Stimulated activated CD4-positive, alpha-beta T cell treated with anti-CD3 and anti-CD28 coated beads, Interleukin-12 subunit alpha, Interleukin-12 subunit beta, amount 100 ng/mL, for 48 hours (primary cell): ENCODE measurements at places on chromosomes 11 and 22.

GRCh38 chr11:32316858-32317642 is 118.3 kb downstream of the WT1 start:
- no peak for DNase-seq

GRCh38 chr11:72673284-72673942 is 809 bp downstream of the PDE2A start:
- DNase-seq, result no peak

DNA sequence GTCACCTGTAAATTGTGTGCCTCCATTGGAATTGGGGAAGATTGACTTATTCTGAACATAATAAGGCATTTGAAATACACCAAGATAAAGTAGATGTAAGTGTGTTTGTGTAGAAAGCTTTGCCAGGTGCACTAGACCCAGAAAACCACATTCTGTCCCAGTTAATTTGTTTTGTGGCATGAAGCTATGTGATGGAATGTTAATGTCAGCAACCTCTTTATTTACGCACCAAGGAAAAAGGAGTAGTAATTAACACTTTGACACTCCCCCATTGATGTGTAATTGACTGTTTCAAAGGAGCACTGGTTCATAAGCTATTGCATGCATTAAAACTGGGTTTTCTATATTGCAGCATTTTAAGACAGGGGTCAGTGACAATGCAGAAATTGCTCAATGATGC is 14.3 kb downstream of the EIF3M start:
- no peak for DNase-seq

- DNase-seq, result no peak
Measured at GRCh38 chr22:38205261-38206128, 3.7 kb downstream of the MAFF start.

- no peak for DNase-seq
Measured at GRCh38 chr11:8156877-8157276, 11.9 kb downstream of the RIC3 start.

DNA sequence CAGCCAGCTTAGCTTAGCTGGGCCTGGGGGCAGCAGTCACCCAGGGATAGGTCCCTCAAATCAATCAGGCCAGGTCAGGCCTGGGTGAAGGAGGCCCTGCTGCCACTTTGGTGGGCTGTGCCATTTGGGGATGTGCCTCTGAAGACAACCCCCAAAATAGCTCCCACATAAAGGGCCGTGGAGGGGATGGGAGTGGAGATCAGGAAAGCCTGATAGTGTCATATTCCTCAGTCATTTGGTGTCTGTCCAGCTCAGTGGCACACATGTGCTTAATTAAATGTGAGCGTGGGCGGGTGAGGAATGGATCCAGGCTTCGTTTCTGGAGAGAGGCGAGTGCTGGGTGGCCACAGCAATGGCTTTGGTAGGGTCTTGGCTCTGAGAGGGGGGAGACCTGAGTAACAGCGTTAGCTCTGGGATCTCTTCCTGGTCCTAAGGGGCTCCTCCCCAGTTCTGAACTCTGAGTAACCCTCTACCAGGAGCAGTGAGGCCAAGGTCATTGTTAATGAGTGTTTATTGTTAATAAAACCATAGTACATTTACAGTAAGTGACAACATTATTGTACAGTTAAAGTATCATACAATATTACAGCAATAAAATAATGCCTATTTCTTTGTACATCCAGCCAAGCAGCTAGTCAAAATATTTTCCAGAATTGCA is 45.2 kb downstream of the NAT10 start:
- no peak for DNase-seq

DNA sequence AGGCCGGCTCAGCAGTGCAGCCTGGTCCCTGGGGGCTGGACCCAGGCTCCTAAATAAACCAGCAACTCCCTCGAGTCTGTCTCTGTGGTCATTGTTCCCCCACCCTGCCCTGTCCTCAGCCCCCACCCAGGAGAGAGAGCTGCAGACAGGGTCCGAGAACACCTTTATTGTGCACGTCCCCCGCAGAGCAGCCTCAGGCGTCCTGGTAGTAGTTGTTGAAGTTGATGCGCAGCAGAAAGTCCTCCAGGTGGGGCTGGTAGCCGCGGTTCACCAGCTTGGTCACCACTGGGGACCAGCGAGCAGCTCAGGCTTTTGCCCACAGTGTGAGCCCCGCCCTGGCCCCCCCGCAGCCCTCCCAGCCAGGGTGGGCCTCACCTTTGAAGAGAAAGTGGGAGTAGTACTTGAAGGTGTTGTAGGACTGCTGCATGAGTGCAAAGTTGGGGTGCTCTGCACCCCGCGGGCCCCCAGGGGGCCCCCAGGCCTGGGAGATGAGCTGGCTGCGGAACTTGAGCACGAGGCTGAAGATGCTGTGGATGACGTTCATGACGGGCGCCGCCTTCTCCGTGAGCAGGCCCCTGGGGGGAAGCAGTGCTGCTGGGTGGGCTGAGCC is 16.8 kb downstream of the SELENOO start:
- DNase-seq, result no peak

DNA sequence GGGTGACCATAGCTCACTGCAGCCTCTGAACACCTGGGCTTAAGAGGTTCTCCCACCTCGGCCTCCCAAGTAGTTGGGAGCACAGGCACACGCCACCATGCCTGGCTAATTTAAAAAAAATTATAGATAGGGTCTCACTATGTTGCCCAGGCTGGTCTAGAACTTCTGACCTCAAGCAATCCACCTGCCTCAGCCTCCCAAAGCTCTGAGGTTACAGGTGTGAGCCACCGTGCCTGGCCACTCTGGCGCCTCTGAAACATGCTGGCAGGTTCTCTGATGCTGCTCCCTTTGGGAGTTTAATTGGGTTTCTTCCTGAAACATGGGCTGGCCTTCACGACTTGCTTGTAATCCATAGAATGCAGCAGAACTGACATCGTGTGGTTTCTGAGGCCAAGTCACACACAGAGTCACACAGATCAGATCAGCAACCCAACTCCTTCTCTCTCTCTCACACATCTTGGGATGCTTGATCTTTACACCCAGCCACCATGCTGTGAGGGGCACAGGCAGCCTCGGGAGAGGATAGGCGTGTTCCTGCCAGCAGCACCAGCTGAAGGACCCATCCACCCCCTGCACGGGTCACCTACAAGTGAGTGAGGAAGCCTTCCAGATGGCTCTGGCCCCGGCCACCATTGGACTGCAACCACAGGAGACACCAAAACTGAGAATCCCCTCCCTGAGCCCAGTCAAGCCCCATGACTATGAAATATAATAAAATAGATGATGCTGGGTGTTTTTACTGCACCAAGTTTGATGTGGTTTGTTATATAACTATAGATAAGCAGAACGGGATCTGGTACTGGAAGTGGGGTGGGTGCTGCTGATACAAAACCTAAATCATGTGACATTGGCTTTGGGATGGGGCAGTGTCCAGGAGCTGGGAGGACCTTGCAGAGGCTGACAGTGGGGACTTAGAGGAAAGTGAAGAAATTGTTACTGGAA is 3.1 kb upstream of the GSC2 start:
- DNase-seq, result no peak

DNA sequence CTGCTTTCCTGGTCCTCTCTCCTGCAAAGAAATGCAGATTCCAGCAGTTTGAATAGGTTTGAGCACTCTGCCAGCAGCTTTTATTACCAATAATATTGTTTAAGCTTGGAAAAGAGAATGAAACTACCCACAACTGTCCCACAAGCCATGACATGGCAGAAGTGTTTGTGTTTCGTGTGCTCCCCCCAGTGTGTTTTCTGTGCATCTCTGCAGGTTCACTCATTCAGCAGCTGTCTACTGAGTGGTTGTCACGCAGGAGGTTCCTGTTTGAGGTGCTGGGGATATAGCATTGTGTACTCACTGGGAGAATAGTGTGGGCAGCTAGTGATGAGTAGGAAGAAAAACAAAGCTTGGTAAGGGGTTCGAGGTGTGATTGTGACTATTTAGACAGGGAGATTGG is 55.3 kb upstream of the SUSD2 start:
- DNase-seq, result no peak

DNA sequence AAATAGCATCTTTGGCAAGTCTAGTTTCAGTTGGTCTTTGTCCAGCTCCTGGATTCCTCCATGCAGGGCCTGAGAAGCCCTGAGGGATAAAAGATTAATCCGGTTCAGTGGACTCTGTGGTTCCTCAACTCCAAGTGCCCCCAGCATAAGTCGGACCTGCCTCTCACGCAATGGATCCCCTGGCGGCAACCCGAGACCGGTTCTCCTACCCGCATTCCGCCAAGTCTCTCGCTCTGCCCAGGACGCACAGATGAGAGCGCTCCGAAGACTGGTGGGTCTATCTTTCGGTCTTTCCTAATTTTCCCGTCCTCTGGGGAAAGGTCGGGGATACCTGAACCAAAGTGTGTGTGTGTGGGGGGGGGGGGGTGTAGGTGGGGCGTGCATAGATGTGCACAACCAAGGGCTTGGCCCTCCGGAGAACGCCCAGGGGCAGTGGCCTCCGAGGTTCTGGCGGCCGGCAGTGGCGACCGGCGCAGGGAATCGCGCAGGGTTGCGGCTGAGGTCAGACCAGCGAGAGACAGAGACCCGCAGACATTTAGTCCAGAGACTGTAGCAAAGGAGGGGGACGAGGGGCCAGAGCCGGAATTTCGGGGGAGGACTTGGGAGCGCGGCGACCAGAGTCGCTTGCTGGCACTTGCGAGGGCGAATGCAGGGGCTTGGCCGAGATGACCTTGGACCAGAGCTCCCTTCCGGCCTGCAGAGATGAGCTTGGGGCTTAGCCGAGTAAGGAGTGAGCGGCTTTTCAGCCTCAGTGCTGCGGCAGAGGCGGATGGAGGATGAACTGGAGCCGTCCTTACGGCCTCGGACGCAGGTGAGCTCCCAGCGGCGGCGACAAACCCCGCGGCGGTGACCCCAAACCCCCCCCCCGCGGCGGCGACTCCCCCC is 712 bp upstream of the SLC2A11 start:
- DNase-seq, result no peak

- peak; percentile 74 for DNase-seq
Measured at GRCh38 chr22:45435544-45436139, 22.1 kb downstream of the RIBC2 start.

DNA sequence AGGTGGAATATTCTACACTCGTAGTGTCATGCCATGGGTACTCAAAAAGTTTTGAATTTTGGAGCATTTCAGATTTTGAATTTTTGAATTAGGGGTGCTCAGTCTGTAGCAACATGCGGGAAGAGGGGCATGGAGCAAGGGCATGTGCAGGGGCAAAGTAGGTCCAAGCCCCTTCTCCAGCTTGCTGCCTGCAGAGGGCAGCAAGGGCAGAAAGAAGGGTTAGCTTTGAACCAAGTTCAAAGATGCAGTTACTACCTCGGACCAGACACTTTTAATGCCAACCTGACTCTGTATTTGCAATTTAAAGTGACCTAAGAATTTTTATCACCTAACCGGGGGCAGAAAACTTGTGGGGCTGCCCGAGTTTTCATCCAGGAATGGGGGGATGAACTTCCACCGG is 68.2 kb downstream of the CD82 start:
- DNase-seq, result no peak

- no peak for DNase-seq
Measured at GRCh38 chr22:23984430-23984829, 4.5 kb downstream of the GSTT2 start.

GRCh38 chr11:83115026-83115425 is 41.9 kb upstream of the PCF11 start:
- DNase-seq, result no peak

DNA sequence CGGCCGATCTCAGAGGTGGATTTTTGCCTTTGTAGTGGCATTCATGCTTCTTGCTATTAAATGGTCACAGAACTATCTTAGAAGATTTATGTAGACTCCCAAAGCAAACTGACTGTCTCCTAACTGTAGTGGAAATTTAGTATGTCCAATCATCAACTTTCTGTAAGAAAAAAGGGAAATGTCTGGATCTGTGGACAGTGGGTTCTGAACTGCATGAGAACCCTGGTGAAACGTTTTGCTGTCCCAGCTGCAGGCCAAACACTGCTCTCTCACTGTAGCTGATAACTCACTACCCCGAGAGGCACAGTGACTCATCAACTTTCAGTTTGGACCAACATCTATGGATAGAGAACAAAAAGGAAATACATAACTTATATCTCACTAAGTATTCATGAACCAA is 387.1 kb downstream of the SOX6 start:
- DNase-seq, result no peak

GRCh38 chr11:122253589-122254231 is 137.7 kb upstream of the BLID start:
- DNase-seq, result no peak

- DNase-seq, result no peak
Measured at GRCh38 chr11:46049325-46049897, 71.8 kb downstream of the PHF21A start.

DNA sequence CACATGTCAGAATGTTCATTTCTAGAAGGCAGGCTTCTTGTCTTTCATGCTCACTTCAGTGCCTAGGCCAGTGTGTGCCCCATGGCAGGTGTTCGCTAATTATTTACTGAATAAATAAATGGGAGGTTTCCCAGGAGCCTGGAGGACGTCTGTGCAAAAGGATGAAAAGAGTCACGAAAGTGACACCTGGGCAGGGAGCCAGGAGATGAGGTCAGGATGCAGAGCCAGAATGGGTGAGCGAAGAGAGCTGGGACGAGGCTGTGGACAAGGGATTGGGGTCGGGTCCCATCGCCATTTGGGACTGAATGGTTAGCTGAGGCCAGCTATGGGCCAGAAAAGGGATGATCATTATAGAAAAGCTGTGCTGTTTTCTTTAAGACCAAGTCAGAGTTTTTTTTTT is 560.4 kb downstream of the TBC1D22A start:
- no peak for DNase-seq

DNA sequence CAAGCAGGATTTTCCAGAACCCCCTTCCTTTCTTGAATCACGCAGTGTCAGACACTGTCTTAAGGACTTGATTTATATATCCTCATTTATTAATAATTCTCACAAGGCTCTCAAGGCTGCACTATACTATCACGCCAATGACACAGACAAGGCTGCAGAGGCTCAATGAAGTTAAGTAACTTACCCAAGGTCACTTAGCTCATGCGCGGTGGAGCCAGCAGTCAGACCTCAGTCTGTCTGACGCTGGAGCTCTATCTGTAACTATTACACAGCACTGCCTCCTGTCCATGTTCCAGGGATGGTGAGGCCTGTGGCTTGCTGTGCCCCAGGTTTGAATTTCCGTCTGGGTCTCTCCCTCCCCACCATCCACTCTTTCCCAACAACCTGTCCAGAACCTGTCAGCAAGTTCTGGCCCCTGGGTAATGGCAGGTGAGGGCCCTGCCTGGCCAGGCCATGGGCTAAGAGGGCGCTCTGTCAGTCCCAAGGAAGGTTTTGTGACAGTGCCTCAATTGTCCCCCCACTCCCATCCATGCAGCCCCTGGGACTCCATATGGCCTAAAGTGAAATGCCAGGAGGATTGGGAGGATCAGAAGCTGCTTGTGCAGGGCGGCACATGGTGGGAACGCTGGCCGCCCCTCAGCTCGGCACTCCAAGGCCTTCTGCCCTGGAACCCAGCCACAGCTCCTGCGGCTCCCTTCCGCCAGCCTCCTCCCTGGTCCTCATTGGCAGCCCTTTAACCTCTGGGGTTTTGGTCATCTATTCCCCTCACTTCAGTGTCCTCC is 8.6 kb downstream of the KCNC1 start:
- no peak for DNase-seq

DNA sequence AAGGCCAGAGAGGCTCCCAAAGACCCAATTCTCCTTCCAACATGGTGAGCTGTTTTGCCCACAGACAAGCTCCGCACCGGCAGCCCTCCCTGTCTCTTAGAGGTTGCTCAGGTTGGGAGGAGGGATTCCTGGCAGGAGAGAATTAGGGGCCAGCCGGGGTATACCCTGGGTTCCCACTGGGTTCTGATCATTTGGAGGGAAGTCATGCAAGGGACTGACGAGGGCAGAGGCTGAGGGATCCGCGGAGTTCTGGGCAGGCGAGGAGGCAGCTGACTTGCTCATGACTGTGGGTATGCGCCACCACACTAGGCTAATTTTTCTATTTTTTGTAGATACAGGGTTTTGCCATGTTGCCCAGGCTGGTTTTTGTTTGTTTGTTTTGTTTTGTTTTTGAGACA is 4.6 kb downstream of the ST3GAL4 start:
- no peak for DNase-seq

- peak; percentile 71 for DNase-seq
Measured at GRCh38 chr11:72722050-72722748, 30.0 kb downstream of the ARAP1 start.
